ENCODE measurements at places on chromosomes 3 and 15.

DNA sequence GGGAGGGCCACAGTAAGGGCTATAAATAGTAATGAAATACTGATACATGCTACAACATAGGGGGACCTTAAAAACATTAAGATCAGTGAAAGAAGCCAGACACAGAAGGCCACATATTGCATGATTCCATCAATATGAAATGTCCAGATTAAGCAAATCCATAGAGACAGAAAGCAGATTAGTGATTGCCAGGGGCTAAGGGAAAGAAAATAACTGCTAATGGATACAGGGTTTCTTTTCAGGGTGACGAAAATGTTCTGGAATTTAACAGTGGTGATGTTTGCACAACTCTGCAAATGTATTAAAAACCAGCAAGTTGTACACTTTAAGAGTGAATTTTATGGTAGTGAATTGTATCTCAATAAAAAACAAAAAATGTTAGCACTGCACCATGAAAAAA is 37.0 kb downstream of the PIK3R4 start:
- no peak for DNase-seq

DNA sequence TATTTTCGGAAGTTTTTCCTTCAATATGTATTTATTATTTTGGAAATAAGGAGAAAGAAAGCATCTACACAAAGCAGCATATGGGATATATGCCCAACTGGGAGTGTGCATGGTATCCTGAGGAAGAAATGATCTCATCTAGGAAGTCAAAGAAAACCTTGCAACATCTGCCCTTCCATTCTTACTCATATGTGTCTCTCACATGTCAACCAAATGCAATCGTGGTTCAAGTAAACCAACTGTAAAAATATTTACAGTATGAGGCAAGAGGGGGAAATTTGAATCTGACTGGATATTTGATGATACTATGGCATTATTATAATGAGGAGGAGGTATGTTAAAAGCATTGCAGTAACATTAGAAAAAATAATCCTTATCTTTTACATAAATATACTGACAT is 3.2 kb upstream of the SCG3 start:
- no peak for DNase-seq

GRCh38 chr3:63847718-63848450 is 15.7 kb downstream of the THOC7 start:
- DNase-seq: no peak

GRCh38 chr3:66518644-66519043 is 17.8 kb upstream of the LRIG1 start:
- DNase-seq: no peak
